ENCODE measurements at places on chromosomes 2 and 18.

GRCh38 chr18:66734451-66734850 lies 130.6 kb upstream of the CDH19 start:
- no peak for DNase-seq

DNA sequence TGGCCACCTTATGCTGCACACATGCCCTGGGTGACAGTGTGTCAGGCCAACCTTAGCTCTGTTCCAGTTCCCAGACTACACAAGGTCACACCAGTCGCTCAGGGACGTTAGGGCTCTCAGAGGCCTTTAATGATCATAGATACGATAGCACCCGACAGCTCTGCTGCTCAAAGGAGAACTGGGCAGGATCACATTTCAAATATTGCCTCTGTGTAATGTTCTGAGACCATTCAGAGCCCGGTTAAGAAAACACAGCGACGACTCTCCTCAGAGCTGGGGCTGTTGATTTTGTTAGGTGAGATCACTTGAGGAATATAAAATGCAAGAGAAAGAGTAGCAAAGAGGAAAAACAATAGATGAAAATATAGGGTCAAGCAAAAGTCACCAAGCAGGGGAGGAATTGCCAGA lies 166.6 kb upstream of the TANK start:
- no peak for DNase-seq

GRCh38 chr2:69789772-69790600 lies 39.5 kb upstream of the GMCL1 start:
- no peak for DNase-seq

DNA sequence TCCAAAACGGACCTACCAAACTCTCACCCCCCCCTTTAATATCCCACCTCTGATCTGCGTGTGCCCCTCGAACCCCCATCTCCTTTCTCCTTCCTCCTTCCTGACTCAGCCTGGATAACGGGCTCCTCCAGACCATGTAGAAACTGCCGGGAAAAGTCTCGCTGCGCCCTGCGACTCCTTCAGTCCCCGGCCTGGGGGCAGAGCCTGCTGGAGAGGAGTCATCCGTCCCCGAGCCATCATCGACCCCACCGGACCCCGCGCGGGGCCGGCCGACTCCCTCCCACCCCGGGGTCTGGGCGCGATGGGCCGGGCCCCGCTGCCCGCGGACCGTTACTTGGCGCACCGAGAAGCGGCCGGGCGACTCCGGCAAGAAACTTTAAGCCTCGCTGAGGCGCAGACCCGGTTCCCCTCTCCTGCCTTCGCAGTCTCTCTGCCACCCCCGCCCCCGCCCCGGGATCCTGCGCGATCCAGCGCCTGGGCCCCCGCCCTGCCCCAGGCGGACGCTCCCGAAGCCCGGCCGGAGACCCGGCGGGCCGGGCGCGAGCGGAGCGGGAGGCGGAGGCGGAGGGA lies 3.4 kb downstream of the ZEB2 start:
- DNase-seq, result peak; percentile 35

GRCh38 chr18:24395049-24395795 lies 2.4 kb downstream of the OSBPL1A start:
- no peak for DNase-seq

DNA sequence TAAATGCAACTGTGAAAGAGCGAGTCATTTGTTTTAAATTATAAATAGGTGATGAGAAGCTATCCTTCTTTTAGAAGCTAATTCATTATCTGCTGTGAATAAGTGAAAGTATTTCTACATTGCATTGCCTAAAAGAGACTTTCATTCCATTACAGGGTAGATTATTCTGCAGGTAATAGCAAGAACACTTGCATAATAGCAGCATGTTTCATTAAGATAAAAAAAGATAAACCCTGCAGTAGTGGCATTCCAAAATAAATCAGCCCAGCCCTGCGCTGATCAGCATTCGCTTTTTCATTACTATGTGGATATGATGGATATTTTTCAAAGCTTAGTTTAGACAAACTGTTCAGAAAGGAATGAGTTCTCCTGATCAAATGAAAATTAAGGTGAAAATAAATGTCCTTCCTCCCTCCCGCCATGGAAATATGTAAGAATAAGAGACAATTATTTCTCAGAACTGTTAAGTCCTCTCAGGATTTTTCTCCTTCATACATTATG lies 72.8 kb downstream of the DSC3 start:
- DNase-seq, result no peak

- no peak for DNase-seq
Observed at GRCh38 chr2:143262389-143262788, 133.2 kb downstream of the ARHGAP15 start.

DNA sequence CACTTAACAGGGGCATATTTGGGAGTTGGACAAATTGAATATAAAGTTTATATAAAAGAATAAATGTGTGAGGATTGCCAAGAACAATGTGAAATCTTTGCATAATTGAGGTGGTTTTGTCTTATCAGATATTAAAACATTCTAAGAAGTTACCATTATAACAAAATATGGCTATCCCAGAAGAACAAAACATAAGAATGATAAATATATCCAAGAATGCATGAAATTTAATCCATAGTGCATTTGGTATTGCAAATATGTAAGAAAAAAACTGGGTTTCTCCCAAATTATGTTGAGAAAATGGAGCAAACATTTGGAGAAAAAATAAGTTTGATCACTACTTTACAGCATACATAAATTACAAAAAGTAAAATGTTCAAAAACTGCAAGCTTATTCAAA lies 562.4 kb downstream of the RNF144A start:
- DNase-seq, result no peak

GRCh38 chr2:28633746-28634145 lies 117.9 kb upstream of the PPP1CB start:
- no peak for DNase-seq

DNA sequence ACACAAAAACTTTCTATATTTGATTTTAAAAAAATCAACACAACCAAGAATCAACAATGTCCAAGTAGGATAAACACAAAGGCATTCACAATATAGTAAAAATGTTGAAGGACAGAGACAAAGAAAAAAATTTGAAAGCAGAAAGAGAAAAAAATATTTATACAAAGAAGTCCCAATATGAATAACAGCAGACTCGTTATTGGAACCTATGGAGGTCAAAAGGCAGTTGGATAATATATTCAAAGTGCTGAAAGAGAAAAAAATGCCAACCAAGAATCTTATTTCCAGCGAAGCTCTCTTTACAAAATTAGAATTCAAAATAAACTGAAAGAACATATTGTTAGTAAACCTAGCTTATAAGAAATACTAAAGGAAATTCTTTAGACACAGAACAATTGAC lies 859.5 kb downstream of the LRP1B start:
- DNase-seq, result no peak

DNA sequence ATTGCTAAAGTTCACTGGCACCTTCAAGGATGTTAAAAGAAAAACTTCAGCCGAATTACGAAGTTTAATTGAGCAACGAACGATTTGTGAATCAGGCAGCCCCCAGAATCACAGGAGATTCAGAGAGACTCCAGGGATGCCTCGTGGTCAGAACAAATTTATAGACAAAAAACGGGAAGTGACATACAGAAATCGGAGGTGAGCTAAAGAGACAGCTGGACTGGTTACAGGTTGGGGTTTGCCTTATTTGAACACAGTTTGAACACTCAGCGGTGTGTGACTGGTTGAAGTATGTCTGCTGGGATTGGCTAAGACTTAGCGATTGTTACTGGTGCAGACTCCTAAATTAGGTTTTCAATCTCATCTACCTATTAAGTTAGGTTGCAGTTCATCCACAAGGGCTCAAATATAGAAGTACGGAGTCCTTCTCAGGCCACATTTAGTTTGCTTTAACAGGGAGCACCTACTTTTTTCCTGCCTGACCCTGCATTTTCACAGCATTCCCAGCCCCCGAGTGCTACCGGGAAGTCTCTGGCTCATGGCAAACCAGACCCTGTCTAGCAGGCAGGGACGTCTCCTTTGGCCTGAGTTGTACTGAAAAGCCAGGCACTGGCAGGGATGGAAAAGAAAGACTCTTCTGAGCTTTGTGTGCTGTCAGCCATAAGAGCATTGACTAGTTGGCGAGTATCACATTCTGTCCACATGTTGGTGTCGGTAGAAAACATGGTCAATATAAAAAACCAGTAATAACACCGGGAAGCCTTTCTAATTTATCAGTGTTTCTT lies 41.1 kb downstream of the CDCA7 start:
- no peak for DNase-seq

DNA sequence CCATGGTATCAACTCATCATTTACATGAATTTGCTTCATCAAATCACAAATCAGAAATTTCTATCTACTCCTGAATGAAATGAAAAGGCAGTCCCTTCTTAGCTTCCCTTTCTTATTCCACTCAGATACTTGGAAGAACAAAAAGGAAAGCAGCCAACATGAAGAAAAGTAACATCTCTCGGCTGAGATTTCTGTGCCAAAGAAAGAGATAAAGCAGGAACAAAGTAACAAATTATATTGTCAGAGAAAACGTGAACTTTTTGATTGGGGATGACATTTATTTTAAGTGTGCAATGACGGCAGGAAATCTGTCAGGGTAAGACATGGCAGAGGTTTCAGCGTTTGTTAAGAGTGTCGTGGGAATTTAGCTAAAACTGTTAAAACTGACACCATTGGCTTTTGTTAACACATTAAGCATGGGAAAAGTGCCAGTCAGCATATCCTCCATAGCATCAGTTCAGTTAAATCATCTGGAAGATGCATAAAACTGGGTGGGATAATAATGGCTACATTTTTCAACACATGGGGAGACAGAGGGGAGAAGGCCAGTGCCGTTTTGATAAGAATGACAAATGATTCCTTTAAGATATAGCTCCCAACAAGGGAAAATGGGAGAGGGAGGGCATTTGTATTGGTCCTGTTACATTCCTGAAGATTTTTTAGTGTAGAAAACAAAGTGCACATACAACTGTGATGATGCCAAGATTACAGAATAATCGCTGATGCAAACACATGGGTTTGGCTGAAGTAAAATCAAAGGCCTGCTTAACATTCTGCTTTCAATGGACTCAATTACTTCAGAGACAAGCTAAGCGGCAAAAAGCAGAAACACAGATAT lies 211.6 kb downstream of the ZNF521 start:
- DNase-seq, result no peak

DNA sequence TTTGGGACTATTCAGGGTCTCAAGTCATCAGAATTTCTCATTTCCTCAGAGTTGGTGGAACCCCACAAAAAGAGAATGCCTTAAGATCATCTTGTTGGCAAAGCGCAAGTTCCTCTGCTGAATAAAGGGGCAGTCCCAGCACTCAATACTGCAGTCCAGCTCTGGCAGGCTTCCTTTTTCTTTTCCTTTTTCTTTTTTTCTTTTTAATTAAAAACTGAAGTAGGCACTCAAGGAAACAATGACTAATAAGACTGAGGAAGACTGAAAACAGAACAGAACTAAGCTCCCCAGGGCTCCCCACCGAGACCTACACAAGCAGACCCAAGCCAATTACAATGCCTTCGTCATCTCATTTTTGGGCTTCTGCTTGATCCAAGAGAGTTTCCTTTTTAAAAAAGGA lies 82.0 kb downstream of the STK39 start:
- DNase-seq, result no peak

GRCh38 chr18:55370936-55371335 lies 217.1 kb downstream of the TCF4 start:
- no peak for DNase-seq

GRCh38 chr18:47108373-47108772 lies 41.9 kb downstream of the HDHD2 start:
- DNase-seq, result no peak

GRCh38 chr2:54470266-54470938 lies 14.3 kb downstream of the SPTBN1 start:
- DNase-seq, result no peak

Measured in glutamatergic neuron (in vitro differentiated cells).